ENCODE measurements at places on chromosomes 5 and 9.

DNA sequence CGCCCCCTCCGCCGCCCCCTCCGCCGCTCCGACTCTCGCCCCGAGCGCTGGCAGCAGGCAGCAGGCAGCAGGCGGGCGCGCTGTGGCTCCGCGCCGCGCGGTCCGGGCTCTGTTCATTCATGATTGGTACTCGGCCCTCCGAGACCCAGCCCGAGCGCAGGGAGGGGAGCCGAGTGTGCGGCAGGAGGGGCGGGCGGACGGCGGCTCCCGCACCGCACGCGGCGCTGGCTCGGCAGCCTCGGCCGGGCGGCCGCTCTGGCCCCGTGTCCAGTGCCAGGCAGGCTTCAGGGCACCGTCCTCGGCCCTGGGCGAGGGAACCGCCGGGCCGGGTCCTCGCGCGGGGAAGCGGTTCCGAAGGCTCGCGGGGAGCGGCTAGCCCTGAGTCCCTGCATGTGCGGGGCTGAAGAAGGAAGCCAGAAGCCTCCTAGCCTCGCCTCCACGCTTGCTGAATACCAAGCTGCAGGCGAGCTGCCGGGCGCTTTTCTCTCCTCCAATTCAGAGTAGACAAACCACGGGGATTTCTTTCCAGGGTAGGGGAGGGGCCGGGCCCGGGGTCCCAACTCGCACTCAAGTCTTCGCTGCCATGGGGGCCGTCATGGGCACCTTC, at the start of gene KCNIP1:
TSS of gene KCNIP1 (plus strand) at position 31 of the 607 bp plus-strand sequence.
- DNase-seq = no peak

DNA sequence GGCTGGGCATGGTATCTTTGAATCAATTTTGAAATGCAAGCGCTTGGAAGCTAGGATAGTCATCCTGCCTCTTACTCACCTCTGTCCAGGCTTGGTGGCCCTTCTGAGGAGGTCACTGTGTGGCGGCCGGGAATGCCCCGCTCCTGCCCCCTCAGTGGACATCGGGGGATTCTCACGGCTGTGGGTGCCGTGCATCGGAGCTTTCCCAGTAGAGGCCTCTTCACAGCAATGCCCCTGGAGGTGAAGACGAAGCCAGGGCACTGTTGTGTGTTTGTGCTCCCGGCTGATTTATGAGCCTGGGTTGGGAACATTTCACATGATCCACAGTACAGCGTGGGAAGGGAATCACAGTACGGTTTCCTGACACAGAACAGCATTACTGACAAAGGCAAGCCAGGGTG, 147.5 kb downstream of the NXNL2 start:
- peak; percentile 87 for DNase-seq

- DNase-seq = no peak
These were observed 190.8 kb upstream of the EFNA5 start for GRCh38 chr5:107861565-107861964.

- no peak for DNase-seq
These were observed 52.3 kb downstream of the CAST start for GRCh38 chr5:96714450-96714849.

GRCh38 chr9:127707766-127708165, 978 bp downstream of the CFAP157 start:
- DNase-seq = no peak

Measured in amniotic epithelial cell (primary cell).